ENCODE measurements at places on chromosomes 16 and 17. TPM values are rescaled to one million over a fixed set of nuclear protein-coding genes. Genes with fewer than 3 reads are reported as not detected.
A peak's percentile ranks its signal among the peaks of the same experiment; 100 is the strongest.

- H3K4me3 ChIP-seq, result peak overlapping the region; percentile 80
- peaks cover 8% of the 10 kb centered on the region for H3K4me1 ChIP-seq
- 0 out of 2 replicates have a peak, but pooled peaks cover 4% of the 10 kb centered on the region for H3K27me3 ChIP-seq
- H3K36me3 ChIP-seq, result no peaks in the 10 kb centered on the region
- DNase-seq, result peak; percentile 90
Observed at GRCh38 chr16:3364774-3365427, 9.2 kb downstream of the OR2C1 start.

DNA sequence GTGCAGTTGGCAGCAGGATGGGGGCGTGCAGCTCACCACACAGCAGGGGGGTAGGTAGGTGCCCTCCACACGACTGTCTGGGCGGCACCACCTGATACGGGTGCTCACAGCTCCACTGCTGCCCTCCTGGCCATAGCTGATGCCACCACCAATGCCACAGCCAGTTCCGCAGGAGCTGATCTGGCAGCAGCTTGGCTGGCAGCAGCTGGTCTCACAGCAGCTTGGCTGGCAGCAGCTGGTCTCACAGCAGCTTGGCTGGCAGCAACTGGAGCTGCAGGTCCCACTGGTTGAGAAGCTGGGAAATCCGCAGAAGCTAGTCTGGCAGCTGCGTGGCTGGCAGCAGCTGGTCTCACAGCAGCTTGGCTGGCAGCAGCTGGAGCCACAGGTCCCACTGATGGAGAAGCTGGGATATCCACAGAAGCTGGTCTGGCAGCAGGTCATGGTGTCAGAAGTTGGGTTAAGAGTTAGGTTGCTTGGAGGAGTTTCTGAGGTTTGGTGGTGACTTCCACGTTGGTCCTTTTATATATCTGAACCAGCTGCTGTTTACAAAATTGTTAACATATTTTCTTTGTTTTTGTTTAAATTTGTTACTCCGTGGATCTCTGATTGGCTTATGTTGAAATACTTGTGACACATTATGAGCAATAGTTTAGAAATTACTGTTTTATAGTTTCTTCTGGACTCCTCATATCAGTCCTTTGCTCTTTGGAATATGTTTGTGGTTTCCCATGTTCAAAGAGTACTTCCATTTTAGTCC is at the start of gene KRTAP1-5:
Gene KRTAP1-5 (minus strand): TSS at position 494 of the 757 bp plus-strand sequence. CDS start 53 bp downstream, at position 441.
- DNase-seq, result peak; percentile 58
- no peaks in the 10 kb centered on the region for H3K36me3 ChIP-seq
- H3K4me1 ChIP-seq, result peaks cover 17% of the 10 kb centered on the region
- H3K27me3 ChIP-seq, result no peaks in the 10 kb centered on the region
- no peak within 1 kb of the TSS for H3K4me3 ChIP-seq

DNA sequence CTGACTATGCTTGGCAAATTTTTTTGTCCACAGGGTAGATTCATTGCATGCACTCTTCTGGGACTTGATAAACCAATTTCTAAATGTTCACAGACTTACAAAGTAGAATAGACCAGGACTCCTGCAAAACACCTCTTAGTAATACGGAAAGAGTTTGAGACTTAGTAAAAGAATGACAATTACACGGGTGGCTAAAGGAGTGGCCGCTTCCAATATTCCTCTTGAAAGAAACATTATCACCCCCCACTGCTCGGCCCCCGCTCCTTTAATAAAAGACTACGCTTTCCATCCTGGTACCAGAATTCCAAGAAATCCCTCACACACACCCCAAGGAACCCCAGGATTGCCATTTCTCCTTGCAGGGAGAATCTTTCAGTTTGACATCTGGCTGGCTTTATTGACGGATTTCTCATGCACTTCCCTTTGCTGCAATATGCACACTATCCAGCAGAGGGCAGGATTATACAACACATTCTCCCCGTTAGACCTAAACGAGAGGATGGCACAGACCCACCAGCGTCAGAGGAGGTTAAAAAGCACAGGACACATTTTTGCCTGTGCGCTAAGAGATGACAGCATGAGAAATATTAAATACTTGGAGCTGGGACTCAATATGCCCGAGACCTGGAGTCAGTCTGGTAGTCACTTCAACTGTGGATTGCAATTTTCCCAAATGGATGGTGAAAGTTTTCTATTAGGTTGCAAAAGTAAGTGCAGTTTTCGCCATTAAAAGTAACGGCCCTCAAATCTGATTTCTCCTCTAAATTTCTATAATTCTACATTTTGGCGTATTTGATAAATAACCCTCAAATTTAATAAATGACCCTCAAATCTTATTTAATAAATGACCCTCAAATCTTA is 46.6 kb upstream of the NUDT7 start:
- no peak overlapping the region for H3K4me3 ChIP-seq
- DNase-seq, result peak; percentile 74
- H3K4me1 ChIP-seq, result no peaks in the 10 kb centered on the region
- no peak overlapping the region for H3K27ac ChIP-seq
- H3K36me3 ChIP-seq, result no peaks in the 10 kb centered on the region

- peak overlapping the region; percentile 100 for H3K27ac ChIP-seq
- H3K36me3 ChIP-seq, result peaks cover 26% of the 10 kb centered on the region
- no peaks in the 10 kb centered on the region for H3K27me3 ChIP-seq
- peaks cover 72% of the 10 kb centered on the region for H3K4me1 ChIP-seq
Observed at GRCh38 chr16:84501077-84501735, 3.3 kb downstream of the MEAK7 start.

DNA sequence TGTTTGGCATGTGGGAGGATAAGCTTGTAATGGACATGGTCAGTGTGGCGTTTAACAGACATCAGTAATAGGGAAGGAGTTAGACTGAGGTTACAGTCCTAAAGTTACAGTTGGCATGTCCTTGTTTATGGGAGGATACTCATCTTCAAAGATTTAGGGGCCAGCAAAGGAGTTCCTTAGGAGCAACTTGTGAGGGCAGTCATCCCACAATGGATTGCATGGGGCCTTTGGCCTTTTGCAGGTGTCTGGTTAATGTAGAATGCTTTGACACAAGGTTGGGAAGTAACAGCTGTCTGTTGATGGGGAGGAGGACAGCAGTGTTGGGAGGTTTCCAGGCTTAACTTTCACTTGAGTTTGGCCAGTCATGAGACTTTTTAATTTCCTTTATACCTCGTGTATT is 2.2 kb downstream of the NUBP1 start:
- H3K4me3 ChIP-seq, result no peak overlapping the region
- no peaks in the 10 kb centered on the region for H3K27me3 ChIP-seq
- peaks cover 9% of the 10 kb centered on the region for H3K4me1 ChIP-seq

DNA sequence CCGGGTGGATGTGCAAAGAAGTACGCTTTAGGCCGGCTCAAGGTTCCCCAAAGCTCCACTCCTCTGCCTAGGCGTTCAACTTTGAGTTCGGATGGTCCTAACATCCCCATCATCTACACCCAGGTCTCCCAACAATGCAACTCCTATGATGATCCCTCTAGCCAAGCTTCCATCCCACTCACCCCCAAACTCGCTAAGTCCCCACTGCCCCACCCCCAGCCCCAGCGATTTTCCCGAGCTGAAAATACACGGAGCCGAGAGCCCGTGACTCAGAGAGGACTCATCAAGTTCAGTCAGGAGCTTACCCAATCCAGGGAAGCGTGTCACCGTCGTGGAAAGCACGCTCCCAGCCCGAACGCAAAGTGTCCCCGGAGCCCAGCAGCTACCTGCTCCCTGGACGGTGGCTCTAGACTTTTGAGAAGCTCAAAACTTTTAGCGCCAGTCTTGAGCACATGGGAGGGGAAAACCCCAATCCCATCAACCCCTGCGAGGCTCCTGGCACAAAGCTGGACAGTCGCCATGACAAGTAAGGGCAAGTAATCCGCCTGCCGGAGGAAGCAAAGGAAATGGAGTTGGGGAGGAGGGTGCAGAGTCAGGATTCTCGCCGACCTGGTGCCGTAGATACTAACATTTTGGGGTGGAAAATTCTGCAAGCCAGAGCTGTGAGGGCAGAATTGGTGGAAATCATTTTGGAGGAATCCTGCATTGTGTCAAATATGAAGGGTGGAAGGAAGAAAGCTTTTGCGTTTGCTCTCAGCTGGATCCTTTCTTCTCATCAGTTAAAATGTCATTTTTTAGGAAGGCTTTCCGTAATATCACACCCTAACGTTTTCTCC is at the start of gene TP53:
Gene TP53 (minus strand): TSS at position 419 of the 836 bp plus-strand sequence. CDS start 10,896 bp downstream, outside the sequence.
- H3K4me1 ChIP-seq, result peaks cover 16% of the 10 kb centered on the region
- peak within 1 kb of the TSS; percentile 96 for H3K27ac ChIP-seq
- no peaks in the 10 kb centered on the region for H3K36me3 ChIP-seq
- peak within 1 kb of the TSS; percentile 85 for H3K4me3 ChIP-seq
- peak; percentile 82 for DNase-seq

DNA sequence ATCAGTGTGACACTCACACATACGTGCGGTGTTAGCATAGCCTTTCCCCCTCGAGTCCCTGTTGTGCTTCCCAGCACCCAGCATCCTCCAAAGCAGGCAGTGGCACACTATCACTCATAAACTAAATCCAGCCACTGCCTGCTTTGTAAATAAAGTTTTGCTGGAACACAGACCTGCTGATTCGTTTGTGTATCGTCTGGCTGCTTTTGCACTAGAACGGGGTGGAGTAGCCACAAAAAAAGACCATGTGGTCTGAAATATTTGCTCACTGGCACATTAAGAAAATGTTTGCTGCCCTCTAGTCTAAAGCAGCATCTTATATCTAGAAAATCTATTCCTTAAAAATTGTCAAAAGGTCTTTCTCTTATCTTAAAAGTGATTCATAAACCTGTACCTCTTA is 341.2 kb upstream of the ZFHX3 start:
- H3K27ac ChIP-seq, result no peak overlapping the region
- no peak for DNase-seq
- H3K36me3 ChIP-seq, result no peaks in the 10 kb centered on the region

- no peak for DNase-seq
- no peak overlapping the region for H3K27ac ChIP-seq
- H3K36me3 ChIP-seq, result no peaks in the 10 kb centered on the region
- no peaks in the 10 kb centered on the region for H3K27me3 ChIP-seq
- no peaks in the 10 kb centered on the region for H3K4me1 ChIP-seq
Observed at GRCh38 chr16:48999044-48999443, 282.6 kb downstream of the CBLN1 start.

DNA sequence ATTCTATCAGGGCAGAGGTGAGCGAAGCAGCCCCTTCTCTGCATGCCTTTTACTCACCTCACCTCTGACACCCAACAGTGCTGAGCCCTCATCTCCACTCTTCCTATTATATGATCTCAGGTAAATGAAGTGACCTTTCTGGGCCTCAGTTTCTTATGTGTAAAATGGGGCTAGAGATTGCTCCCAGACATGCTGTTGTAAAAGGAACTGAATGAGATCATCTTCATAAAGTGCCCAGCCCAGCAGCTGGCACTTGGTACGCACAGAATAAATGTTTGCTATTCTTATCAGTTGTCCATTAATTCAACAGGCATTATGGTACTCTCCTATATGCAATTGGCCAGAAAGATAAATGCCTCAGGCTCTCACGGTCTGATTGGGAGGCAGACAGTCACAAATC is 4.5 kb upstream of the GALK1 start:
- DNase-seq, result no peak
- no peaks in the 10 kb centered on the region for H3K36me3 ChIP-seq
- peaks cover 5% of the 10 kb centered on the region for H3K4me1 ChIP-seq
- H3K27ac ChIP-seq, result no peak overlapping the region

GRCh38 chr16:89531821-89532526 is 23.8 kb downstream of the SPG7 start:
- H3K36me3 ChIP-seq, result peaks cover 13% of the 10 kb centered on the region
- no peak for DNase-seq
- H3K27ac ChIP-seq, result no peak overlapping the region
- no peaks in the 10 kb centered on the region for H3K27me3 ChIP-seq

DNA sequence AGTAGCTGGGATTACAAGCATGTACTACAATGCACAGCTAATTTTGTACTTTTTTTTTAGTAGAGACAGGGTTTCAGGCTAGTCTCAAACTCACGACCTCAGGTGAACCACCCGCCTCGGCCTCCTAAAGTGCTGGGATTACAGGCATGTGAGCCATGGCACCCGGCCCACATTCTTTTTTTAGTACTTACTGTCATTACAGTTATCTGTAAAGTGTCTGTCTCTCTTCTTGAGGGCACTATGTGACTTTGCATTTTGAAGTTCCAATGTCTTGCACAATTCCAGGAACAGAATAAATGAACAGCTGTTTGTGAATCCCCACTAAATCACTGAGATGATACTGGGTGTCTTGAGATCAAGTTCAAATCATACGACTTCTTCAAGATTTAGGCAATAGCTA is 1540.3 kb downstream of the CDH11 start:
- no peaks in the 10 kb centered on the region for H3K4me1 ChIP-seq
- H3K36me3 ChIP-seq, result no peaks in the 10 kb centered on the region
- DNase-seq, result no peak
- 0 out of 2 replicates have a peak, but pooled peaks cover 5% of the 10 kb centered on the region for H3K27me3 ChIP-seq

DNA sequence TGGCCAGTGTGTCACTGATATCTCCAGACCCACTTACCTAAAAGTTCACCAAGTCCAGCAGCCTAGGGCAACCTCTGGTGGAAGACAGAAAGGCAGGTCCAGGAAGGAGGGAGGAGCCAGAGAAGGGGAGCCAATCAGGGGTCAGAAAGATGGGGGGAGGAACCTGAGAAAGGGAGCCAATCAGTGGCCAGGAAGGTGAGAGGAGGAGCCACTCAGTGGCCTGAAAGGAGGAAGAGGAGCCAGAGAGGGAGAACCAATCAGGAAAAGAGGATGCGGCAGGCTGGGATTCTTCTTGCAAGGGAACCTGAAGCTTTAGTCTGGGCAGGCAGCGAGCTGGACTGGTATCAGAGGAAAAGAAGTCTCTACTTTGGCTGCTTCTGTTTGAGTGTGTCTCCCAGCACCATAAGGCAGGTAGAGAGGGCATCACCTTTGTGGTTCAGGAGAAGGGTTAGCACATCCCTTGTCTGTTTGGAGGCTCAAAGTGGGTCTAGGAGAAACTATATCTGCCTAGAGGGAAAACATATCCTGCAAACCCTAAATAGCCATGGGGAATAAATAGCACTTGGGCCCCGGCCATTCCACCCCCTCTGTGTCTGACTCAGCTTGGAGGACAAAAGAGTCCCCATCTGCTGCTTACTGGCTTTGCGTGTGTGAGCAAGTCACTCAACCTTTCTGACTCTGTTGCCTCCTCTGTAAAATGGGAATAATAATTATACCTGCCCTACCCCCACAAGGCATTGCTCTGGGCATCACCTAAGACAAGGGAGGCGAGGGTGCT is 43.4 kb upstream of the CRHR1 start:
- no peaks in the 10 kb centered on the region for H3K4me1 ChIP-seq
- peaks cover 83% of the 10 kb centered on the region for H3K27me3 ChIP-seq
- H3K4me3 ChIP-seq, result no peak overlapping the region
- H3K36me3 ChIP-seq, result no peaks in the 10 kb centered on the region
- no peak overlapping the region for H3K27ac ChIP-seq

Gene CA4
- total RNA-seq, result not detected

All from PC-3 (cell line).